ENCODE measurements at places on chromosomes 11 and 22.

GRCh38 chr22:24440270-24440717 is 12.9 kb downstream of the ADORA2A start:
- no peak for DNase-seq

DNA sequence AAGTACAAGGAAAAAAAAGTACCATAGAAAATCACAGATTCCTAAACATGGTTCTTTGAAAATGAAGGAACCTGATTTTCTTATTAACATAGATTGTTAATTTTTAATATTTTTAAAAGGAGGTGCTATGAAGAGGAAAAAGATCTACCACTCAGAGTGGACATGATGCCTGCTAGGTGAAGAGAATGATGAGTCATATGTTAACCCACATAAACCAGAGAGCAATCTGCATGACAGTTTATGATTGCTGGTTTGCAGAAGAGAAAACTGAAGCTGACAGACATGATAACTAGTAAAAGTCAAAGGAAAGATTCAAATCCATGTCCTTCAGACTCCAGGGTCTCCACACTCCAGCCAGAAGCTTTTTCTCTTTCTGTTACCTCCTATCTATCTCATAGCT is 1231.7 kb downstream of the LRRC4C start:
- DNase-seq: no peak

GRCh38 chr11:27902981-27903624 is 202.8 kb upstream of the BDNF start:
- DNase-seq: no peak

DNA sequence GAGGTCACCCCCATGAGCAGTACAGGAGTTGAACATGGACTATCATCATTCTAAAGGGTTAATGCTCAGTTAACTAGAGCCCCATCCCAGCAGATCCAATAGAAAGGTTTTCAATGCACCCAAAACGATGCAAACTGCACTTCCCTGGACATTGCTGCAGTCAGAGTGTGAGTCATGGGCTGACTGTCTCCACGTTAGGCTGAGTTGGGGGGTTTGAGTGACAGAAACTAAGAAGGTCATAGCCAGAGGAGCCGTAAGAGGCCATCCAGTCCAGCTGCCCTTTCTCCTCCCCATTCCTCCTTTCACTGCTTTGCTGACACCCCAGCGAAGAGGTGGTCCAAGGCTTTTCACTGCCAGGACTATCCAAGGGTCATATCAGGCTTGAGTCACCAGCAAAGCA is 10.5 kb upstream of the OR2AT4 start:
- DNase-seq: no peak

- DNase-seq: no peak
These were observed 53.3 kb downstream of the FLRT1 start for GRCh38 chr11:64089027-64089360.

GRCh38 chr11:131938351-131938751 is 567.9 kb downstream of the NTM start:
- DNase-seq: no peak

- no peak for DNase-seq
These were observed 64.6 kb downstream of the EXT2 start for GRCh38 chr11:44159848-44160721.

DNA sequence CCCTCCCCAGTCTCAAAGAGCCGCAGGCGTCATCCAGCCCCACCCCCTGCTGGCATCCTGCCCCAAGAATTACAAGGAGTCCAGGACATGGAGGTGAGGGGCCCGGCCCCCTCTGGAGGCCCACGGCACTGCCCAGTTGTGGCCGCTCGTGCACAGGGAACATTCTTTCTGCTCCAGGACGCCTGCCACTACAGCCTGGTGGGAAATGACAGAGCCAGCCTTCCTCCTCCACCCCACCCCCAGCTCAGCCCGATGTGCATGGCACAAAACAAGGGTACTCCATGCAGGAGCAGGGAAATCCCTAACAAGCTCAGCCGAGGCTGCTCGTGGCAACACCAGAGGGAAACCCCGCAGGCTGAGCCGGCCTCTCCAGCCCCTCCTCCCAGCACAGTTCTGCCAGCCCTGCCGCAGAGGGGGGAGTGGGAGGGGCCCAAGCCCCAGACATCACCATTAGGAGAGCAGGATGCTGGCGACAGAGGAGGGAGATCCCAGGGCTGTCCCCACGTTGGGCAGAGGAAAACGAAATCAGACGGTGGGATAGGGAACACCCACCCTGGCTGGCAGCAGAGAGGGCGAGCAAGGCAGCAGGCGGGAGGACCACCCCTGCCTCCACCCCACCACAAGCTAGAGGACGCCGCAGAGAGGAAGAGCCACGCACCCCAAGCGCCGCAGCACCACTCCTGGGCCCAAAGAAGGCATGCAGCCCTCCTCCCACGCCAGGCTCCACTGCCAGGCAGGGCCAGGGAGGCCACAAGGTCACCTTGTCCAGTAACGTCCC is 10.0 kb downstream of the IGSF9B start:
- peak; percentile 31 for DNase-seq

- no peak for DNase-seq
These were observed 31.3 kb downstream of the MTNR1B start for GRCh38 chr11:93000511-93001476.

- DNase-seq: no peak
These were observed 2.9 kb downstream of the SLC37A4 start for GRCh38 chr11:119027561-119028345.

DNA sequence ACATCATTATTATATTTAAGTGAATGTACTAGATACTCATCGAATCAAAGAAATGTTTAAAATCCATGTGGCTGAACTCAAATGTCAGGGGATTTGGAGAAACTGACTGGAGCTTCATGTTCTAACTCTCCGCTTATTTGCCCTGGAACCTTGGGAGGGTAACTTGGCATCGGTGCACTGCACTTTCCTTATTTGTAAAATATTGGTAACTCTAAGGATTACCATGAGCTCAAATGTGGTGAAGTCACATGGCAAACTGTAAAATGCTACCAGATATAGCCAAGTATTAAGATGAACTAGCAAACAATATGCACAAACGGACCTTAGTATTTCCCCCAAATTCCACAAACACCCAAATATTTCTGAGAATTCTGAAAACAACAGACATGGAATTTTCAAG is 75.6 kb downstream of the ETS1 start:
- no peak for DNase-seq

DNA sequence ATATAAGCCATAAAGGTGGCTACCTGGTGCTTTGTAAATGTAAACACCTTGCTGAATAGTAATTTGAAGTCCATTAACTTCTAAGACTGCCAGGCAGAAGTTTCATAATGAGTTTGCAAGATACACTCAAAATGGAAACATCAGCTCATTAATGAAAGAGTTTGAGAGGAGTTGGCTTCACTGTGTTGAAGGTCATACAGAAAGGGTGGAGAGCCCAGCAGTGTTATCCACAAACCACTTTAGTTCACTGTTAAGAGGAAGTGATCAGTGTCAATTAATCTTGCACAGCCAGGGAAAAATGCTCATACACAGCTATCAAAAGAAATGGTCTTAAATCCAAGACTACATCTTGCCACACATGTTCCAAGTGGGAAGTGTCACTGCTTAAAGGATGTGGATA is 689.4 kb downstream of the JRKL start:
- DNase-seq: no peak

Data from stimulated activated CD4-positive, alpha-beta T cell treated with anti-CD3 and anti-CD28 coated beads, TNF-alpha, amount 100 ng/mL, for 24 hours (primary cell).